ENCODE measurements at places on chromosomes 12 and 14. TPM values are rescaled to one million over a fixed set of nuclear protein-coding genes. Genes with fewer than 3 reads are reported as not detected.

GRCh38 chr12:57918147-57918546, 23.2 kb upstream of the ATP23 start:
- H3K4me3 ChIP-seq = no peak overlapping the region
- no peaks in the 10 kb centered on the region for H3K4me1 ChIP-seq
- H3K27ac ChIP-seq = no peak overlapping the region
- no peaks in the 10 kb centered on the region for H3K27me3 ChIP-seq

GRCh38 chr12:108650083-108650482, 16.4 kb upstream of the SELPLG start:
- H3K4me3 ChIP-seq = no peak overlapping the region
- H3K4me1 ChIP-seq = peaks cover 21% of the 10 kb centered on the region
- peaks cover 22% of the 10 kb centered on the region for H3K36me3 ChIP-seq
- H3K27me3 ChIP-seq = no peaks in the 10 kb centered on the region

- no peak for DNase-seq
- no peaks in the 10 kb centered on the region for H3K36me3 ChIP-seq
- H3K4me3 ChIP-seq = no peak overlapping the region
Measured at GRCh38 chr12:48247181-48247966, 44.3 kb upstream of the OR10AD1 start.

DNA sequence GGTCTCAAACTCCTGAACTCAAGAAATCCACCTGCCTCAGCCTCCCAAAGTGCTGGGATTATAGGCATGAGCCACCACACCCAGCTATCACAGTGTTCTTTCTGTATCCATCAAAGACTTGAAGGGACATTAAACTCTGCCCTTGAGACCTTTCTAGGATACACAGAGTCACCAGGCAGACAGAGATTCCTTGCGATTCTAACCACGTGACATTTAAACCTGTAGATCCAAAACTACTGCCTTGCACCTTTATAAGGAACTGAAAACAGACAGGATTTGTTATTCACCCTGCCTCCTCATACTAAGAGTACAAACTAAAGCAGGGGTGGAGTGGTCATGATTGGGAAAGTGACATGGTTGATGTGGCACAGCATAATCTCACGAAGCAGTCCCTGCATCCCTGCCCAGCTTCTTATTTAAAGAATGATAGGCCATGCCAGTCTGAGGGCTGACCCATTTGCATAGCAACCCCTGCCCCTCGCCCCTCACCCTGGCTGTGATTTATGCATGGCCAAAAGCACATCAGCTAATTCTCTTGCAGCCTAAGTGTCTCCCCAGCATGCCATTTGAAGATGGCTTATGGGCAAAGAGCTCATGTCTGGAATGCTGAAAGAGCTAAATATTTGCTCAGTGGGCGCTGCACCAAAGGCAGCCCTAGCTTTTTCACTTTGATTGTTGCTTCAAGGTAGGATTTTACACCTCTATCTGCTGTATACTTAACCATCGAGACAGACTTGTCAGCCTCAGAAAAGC, 43.2 kb upstream of the MYBPC1 start:
- H3K36me3 ChIP-seq = no peaks in the 10 kb centered on the region
- H3K4me1 ChIP-seq = no peaks in the 10 kb centered on the region
- H3K27ac ChIP-seq = no peak overlapping the region
- H3K4me3 ChIP-seq = no peak overlapping the region

DNA sequence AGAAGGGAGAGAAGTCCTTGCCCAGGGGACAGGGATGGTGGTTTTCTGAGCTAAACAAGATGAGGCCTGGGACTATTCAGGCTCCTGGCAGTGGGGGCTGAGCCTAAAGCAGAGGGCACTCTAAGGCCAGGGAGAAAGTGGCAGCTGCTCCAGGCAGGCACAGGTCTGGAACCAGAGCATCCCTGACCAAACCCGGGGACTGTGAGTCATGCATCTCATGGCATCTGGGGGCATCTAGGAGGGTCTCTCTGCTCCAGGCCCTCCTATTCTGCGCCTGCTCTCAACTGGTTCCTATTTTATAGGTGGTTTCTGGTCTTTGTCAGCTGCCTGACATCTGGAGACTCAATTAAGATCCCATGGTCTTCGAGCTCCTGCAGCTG, 11.6 kb downstream of the KRT7 start:
- H3K27me3 ChIP-seq = peaks cover under 1% of the 10 kb centered on the region
- H3K4me1 ChIP-seq = peaks cover 57% of the 10 kb centered on the region
- H3K36me3 ChIP-seq = no peaks in the 10 kb centered on the region
- peak overlapping the region; percentile 66 for H3K27ac ChIP-seq
- DNase-seq = no peak
- H3K4me3 ChIP-seq = no peak overlapping the region

DNA sequence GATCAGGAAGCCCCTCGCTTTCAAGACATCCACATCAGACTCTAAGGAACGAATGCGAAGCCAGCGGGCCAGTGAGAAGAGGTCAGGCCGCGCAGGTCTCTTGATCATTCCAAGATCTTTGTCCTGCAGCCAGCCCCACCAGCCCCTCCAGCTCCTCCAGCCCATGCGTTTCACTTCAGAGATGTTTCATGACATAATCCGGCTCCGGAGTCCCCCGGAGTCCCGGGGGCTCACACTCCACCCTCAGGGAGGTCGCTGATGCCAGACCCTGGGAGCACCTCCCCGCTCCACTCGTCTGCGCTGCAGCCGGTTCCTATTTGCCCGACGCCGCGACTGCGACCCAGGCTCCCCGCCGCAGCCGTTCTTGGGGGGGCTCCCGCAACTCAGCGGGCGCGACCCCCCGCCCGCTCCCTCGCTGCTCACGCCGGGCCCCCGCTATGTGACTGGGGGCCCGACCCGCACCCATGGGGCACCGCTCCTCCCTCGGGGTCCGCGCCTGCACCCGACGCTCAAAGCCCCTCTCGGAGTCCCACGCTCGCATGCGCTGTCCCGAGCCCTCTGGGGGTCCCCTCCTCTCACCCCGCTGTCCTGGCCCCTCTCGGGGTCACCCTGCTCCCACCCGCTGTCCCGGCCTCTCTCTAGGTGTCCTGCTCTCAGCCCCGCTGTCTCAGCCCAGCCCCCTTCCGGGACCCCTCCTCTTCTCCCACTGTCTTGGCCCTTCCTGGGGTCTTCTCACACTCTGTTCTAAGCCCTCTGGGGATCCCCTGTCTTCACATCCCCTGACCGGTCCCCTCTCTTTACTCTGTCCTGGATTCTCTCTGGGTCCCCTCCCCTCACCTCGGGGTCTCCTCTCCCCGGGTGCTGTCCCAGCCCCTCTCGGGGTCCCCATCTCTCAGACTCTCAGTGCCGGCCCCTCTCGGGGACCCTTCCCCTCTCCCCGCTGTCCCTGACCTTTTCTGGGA, 1.1 kb downstream of the TAOK3 start:
- no peaks in the 10 kb centered on the region for H3K36me3 ChIP-seq
- DNase-seq = no peak
- H3K27ac ChIP-seq = peak overlapping the region; percentile 90
- H3K4me1 ChIP-seq = peaks cover 21% of the 10 kb centered on the region
- no peaks in the 10 kb centered on the region for H3K27me3 ChIP-seq

DNA sequence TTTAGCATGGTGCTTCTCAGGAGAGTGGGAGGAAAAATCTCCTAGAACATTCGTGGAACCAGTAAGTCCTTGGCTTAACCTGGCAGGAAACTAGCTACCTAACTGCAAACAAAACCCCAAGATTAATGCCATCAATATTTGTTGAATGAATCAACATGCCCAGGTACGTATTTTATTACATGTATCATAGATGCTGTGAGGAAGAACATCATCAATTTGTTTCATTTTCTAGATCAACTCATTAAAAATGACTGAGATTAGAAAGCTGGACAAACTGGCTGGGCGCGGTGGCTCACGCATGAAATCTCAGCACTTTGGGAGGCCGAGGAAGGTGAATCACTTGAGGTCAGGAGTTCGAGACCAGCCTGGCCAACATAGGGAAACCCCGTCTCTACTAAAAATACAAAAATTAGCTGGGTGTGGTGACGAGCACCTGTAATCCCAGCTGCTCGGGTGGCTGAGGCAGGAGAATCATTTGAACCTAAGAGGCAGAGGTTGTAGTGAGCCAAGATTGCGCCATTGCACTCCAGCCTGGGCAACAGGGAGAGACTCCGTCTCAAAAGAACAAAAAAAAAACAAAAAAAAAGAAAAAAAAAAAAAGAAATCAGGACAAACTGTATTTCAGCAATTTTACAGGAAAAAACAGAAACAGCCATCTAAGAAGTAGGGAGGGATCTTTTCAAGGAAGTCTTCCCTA, 88.7 kb downstream of the NTN4 start:
- no peak for DNase-seq
- no peaks in the 10 kb centered on the region for H3K27me3 ChIP-seq
- no peaks in the 10 kb centered on the region for H3K4me1 ChIP-seq

GRCh38 chr14:81305065-81305464, 84.3 kb upstream of the GTF2A1 start:
- peaks cover 11% of the 10 kb centered on the region for H3K4me1 ChIP-seq
- no peaks in the 10 kb centered on the region for H3K27me3 ChIP-seq
- no peak for DNase-seq

GRCh38 chr14:21049271-21049673, 7.1 kb downstream of the RNASE7 start:
- no peaks in the 10 kb centered on the region for H3K4me1 ChIP-seq
- no peaks in the 10 kb centered on the region for H3K36me3 ChIP-seq
- H3K4me3 ChIP-seq = no peak overlapping the region

GRCh38 chr12:132217371-132217770, 73.1 kb downstream of the NOC4L start:
- no peak overlapping the region for H3K27ac ChIP-seq

DNA sequence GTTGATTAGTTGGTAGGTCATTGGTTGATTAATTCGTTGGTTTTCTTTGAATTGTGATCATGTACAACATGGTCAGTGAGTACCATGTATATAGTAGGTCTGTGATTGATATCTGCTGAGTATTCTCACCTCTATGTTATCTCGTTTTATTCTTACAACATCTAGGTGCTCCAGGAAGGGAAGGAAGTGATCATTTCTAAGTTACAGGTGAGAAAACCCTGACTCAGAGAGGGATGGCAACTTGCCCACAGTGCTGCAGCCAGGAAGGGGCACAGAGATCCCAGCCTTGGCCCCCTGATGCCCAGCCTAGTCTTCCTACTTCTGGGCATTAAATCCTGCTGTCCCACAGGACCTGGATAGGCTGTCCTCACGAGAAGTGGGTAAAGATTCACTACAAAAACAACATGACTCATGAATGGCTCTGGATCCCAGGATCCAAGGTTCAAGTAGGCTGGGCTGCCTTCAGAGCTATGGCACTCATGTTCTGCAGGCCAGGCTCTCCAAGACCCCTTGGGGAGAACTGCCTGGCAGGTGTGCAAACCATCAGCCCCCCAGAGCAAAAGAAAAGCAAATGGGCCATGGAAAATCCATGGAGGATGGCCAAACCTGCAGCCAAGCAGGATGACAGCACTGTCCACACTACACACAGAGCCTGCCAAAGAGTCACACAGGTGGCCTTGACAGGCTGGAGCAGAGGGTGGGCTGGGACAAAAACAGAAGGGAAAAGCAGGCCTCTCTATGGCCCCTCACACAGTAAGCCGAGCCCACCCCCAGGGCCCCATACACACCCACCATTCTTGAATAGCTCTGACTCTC, 146.2 kb downstream of the BCL11B start:
- H3K36me3 ChIP-seq = no peaks in the 10 kb centered on the region
- H3K27ac ChIP-seq = no peak overlapping the region
- H3K4me3 ChIP-seq = no peak overlapping the region
- peaks cover 6% of the 10 kb centered on the region for H3K4me1 ChIP-seq

GRCh38 chr12:53561590-53561953, 54.3 kb upstream of the NPFF start:
- no peaks in the 10 kb centered on the region for H3K36me3 ChIP-seq
- DNase-seq = no peak
- H3K27ac ChIP-seq = no peak overlapping the region
- H3K4me1 ChIP-seq = peaks cover 22% of the 10 kb centered on the region
- no peaks in the 10 kb centered on the region for H3K27me3 ChIP-seq
- no peak overlapping the region for H3K4me3 ChIP-seq

DNA sequence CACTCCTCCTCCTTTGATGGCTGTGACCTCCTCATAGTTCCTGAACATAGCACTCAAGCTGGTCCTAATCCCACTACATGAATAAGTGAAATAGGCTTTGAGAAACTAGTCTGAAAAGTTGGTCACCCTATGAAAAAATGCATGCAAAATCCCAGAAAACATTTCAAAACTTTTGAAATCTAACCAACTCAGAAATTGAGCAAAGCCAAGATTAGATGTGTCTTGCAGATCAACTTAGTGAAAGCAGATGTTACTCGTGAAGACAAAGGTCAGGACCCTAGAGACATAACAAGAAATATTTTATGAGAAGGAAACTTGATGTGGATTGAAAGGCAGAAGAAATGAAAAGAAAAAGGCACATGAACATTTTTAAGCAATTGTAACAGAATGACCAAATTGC, 63.3 kb downstream of the TSHR start:
- no peaks in the 10 kb centered on the region for H3K36me3 ChIP-seq
- no peak overlapping the region for H3K4me3 ChIP-seq
- no peaks in the 10 kb centered on the region for H3K27me3 ChIP-seq
- H3K27ac ChIP-seq = no peak overlapping the region
- no peak for DNase-seq

DNA sequence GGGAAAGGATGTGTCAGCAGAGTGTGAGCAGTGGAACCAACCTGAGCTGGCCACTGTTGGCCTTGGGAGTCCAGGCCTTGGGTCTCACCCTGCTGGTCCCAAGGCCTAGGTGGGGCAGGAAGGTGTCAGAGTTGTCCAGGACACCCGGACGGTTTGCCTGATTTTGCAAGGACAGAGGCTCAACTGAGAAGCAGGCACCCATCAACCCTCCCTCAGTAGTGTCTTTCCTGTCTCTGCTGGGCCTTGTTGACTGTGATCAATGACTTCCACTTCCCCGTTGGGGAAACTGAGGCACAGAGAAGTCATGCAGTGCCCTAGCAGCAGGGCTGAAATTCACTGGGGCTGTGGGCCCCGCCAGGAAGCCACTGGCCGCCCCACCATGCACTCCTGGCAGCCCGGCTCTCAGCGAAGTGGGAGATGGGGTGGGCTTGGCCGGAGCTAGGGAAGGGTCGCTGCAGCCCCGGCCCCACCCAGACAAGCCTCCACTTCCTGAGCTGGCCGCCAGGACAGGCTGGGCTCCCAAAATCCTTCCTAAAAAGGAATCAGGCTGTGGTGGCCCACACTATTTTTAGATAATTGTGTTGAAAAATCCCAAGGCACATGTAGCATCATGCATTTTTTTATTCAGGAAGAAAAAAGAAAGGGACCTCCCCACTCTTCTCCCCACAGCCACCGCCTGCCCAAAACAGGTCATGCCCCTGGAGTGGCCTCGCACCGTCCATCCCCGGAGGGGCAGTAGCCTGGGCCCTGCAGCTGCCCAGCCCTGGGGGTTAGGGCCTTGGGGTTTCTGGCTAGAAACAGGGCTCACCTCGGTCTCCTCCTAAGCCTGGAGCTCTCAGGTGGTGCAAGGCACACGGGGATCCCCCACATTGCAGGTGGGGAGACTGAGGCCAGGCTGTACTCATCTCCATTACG, 127.4 kb downstream of the CALM1 start:
- no peaks in the 10 kb centered on the region for H3K27me3 ChIP-seq
- peaks cover 43% of the 10 kb centered on the region for H3K4me1 ChIP-seq
- H3K4me3 ChIP-seq = no peak overlapping the region
- no peak overlapping the region for H3K27ac ChIP-seq
- DNase-seq = no peak
- no peaks in the 10 kb centered on the region for H3K36me3 ChIP-seq

- no peaks in the 10 kb centered on the region for H3K36me3 ChIP-seq
- H3K27ac ChIP-seq = no peak overlapping the region
- H3K27me3 ChIP-seq = no peaks in the 10 kb centered on the region
- H3K4me3 ChIP-seq = no peak overlapping the region
- H3K4me1 ChIP-seq = no peaks in the 10 kb centered on the region
- DNase-seq = no peak
Measured at GRCh38 chr12:68971404-68971803, 38.4 kb upstream of the CPM start.

RASAL1 gene
- total RNA-seq = 9.3 TPM

BEST3 gene
- total RNA-seq = not detected

GMFB gene
- 20.9 TPM for total RNA-seq

SLC5A8 gene
- not detected for total RNA-seq

KRT5 gene
- 0.89 TPM for total RNA-seq

GOLT1B gene
- 33.5 TPM for total RNA-seq

DIO3 gene
- total RNA-seq = not detected
